Karpas-422 (cell line): ENCODE measurements at places on chromosomes 12 and 14.

DNA sequence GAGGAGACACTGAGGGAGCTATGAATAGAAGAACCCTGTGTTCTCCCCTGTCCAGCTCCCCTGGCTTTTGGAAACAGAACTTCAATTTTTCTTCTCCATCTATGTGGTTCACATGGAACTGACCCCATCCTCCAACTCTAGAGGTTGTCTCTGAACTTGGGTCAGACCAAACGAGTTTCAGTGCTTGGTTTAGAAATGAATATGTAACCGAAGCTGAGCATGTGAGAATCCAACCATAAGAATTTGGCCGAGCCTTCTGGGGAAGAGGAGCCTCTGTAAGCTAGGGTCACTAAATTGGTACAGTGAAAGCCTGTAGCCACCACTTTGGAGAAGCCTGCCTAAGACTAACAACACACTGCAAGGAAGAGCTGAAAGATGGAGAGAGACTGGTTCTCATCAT lies 464.4 kb downstream of the ZFP36L1 start:
- DNase-seq, result no peak

DNA sequence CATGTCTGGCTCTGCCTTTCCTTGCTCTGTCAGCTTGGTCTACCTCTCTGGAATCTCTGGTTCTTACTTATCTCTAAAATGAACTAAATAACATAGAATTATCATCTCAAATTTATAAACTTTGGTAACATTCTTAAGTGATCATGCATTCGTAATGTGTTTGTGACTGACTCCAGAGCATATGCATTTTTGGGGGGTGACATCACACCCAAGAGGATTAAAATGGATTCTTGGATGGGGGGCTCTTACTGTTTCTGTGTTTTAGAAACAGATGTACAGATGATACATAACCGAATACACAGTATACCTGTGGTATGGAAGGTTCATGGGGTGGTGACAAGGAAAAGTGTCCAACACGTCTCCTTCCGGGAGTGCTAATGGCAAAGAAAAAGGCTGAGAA lies 1162.1 kb downstream of the VRK1 start:
- no peak for DNase-seq

- no peak for DNase-seq
These were observed 15.6 kb downstream of the DICER1 start for GRCh38 chr14:95141684-95142083.

DNA sequence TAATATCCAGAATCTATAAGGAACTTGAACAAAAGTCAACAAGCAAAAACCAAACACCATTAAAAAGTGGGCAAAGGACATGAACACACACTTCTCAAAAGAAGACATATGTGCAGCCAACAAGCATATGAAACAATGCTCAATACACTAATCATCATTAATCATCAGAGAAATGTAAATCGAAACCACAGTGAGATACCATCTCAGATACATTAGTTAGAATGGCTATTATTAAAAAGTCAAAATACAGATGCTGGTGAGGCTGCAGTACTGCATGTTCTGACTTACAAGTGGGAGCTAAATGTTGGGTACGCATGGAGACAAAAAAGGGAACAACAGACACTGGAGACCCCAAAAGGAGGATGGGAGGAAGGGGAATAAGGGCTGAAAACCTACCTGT lies 67.1 kb downstream of the BLTP3B start:
- no peak for DNase-seq
